ENCODE measurements at places on chromosomes 1 and 21.

GRCh38 chr1:147824001-147824400 lies 63.6 kb upstream of the GJA5 start:
- DNase-seq, result no peak

DNA sequence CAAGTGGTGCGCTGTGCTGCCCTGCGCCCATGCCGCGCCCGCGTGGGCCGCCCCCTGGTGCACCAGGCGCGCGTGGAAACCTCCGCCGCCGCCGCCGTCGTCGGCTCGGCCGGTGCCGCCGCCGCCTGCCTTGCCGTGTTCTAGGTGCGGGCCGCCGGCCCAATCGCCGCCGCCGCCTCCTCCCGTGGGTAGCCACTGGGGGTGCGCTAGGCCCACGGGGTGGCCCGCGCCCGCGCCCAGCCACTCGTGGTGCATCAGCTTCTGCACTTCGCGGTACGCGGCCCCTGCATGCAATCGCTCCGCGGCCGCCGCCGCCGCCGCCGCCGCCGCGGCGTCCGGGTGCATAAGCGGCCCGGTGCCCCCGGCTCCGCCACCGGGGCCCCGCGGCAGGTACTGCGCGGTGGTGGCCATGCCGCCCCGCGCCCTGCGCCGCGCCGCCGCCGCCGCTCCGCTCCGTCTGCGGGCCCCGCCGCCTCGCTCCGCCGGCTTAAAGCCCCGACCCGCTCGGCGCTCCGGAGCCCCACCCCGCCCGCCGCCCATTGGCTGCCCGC lies at the start of gene POU3F1:
TSS of gene POU3F1 (minus strand) at position 461 of the 551 bp plus-strand sequence. CDS start at position 411, 50 bp downstream.
- DNase-seq, result no peak

DNA sequence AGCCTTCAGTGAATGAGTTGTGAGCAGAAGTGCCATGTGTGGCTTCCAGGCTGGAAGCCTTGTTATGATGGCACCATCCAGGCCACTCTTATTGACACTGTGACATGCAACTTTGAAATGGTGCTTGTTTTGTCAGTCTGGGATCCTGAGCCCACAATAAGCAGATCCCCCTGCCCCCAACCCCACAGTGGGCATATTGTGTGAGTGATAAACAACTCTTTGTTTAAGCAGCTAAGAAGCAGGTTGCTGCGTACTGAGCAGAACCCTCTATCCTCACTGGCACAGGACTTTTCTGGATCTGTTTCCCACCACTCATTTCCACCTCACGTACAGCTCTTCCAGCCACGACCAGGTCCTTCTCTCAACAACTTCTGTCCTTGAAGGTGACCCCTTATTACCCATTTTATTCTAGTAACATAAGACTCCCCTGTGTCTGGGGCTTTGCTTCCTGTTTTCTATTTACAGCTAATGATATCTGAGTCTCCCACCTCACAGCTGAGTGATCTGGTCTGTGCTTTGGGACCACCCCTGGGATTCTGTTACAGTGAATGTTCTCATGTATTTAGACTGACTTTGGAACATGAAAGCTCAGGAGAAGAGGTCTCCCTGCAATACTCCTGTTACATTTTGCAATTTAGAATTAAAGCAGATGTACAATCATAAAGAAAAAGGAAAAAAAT lies 375.5 kb downstream of the PCP4 start:
- DNase-seq, result no peak

- DNase-seq, result no peak
Observed at GRCh38 chr1:30189818-30190500, 533.4 kb downstream of the MATN1 start.

DNA sequence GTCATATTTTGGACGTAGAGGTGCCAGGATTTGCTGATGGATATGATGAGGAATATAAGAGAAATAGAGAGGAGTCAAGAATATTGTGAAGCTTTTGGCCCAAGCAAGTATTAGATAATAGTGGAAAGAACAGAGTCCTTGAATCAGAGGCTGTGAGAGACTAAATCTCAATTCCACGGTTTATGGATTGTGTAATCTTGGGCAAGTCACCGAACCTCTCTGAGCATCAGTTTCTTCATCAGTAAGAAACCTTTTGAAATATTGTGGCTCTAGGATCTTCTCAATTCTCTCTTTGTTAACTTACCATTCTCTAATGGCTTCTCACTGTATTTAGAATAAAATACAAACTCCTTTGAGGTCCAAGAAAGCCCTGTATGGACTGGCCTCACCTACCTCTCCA lies 77.6 kb downstream of the RPS6KA1 start:
- DNase-seq, result no peak

- DNase-seq, result no peak
Observed at GRCh38 chr1:232484856-232485255, 145.1 kb downstream of the SIPA1L2 start.

GRCh38 chr21:39430457-39430856 lies 15.1 kb downstream of the LCA5L start:
- no peak for DNase-seq

Data from stimulated activated CD8-positive, alpha-beta memory T cell treated with anti-CD3 and anti-CD28 coated beads, Interleukin-15, amount 100 ng/mL, for 1 hour (primary cell).